A549 (cell line): ENCODE measurements at places on chromosomes 7 and 10.
A peak's percentile ranks its signal among the peaks of the same experiment; 100 is the strongest.

DNA sequence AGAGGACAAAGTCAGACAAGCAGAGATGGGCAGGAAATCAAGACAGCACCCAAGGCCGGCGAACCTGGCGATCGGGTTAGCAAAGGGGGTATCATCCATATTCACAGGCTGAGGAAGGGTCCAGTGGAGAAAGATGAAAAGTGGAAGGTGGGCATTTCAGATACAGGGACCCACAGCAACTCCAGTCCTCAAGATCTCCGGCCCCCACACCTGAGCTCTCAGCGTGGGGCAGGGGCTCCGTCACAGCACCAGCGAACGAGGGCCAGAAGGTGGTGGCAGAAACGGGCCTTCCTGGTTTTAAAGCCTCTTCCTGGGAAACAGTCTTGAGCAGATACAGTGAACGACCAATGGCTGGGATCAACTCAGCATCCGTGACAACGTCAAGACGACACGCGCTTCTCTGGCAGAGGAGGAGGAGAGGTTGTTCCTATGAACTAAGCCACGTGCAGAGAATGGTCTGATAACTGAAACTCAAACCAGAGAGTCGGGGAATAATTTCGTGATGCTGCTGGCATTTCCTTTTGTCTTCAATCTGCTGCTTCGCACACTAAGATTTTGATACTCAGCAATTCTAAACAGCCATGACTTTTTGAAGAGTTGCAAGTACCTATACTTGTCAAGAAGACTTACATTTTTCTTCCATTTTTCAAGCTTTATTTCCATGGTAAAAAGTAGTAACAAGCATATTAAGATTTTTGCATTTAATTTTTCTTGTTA, 219.8 kb downstream of the ZMYND11 start:
- DNase-seq, result no peak

- DNase-seq, result no peak
Observed at GRCh38 chr10:79139124-79139835, 70.5 kb downstream of the ZMIZ1 start.

DNA sequence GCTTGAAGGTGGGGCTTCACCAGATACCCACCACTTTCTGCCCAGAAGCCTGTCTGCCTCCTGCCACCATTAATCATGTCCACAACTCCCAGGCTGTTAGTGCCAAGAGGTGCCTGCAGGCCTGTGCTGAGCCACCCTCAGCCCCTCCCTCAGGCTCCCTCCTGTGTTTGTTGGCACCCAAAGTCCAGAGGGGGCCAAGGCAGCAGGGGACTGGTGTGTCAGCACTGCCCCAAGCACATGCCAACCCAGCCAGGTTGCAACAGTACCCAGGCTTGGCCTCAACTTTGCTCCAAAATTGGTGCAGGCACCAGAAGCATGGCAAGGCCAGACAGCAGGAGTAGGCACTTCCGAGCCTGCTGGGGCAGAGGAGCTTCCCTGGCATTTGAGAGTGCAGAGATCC, 111.3 kb downstream of the HPSE2 start:
- DNase-seq, result no peak

DNA sequence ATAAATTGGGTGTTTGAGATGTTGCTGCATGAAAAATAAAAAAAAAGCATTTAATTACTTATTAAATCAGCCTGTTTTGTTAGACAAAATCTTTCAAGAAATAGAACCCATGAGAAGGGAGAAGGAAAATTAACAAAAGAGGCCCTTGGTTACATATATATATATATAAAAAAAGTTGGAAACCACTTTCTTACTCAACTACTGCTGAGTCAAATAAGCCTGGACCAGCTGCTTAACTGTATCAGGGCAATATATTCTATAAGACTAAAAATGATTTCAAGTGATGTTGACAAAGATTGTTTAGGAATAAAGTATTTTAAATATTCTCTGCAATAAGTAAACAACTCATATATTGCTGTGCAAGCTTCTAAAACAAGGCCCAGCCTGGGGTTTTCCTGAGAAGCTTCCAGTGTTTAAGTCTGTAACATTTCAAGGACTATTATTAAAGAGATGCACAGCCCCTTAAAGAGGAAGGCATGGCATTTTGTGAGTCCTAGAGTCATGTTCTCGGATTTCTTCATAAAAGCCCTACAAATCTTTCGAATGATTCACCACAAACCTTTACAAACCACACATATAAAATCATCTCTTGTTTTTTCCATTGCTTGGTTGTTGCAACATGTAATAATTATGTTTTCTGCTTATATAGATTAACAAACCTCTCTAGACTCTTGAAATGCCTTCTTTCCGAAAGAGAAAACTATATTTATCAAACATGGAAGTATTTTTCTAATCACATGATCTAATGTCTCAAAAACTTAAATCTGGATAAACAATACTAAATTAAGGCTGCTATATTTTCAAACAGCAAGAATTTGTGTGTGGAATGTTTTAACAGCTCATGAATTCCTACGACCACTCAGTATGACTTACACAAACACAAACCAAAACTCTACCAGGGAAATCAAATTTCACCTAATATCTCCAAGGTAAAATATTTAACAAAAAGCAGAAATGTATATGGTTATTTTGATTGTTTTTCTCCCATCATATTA, 14.3 kb downstream of the JAZF1 start:
- DNase-seq, result no peak

DNA sequence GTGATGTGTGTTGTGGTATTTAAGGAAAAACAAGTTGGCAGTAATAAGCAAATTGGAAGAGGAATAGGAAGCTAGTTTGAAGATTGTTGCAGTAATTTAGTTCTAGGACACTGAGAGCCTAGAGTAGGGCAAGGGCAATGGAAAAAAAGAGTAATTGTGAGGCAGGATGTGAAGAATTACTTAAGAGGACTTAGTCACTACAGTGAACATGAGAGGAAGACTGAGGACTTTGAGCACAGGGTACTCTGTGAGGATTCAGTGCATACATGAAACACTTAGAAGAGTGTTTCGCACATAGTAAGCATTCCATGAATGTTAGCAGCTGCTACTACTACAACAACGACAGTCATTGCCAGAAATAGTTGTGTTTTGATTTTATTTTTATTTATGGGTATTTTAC, 30.9 kb upstream of the DKK1 start:
- DNase-seq, result no peak

GRCh38 chr7:48351900-48352299, 180.6 kb downstream of the ABCA13 start:
- no peak for DNase-seq

DNA sequence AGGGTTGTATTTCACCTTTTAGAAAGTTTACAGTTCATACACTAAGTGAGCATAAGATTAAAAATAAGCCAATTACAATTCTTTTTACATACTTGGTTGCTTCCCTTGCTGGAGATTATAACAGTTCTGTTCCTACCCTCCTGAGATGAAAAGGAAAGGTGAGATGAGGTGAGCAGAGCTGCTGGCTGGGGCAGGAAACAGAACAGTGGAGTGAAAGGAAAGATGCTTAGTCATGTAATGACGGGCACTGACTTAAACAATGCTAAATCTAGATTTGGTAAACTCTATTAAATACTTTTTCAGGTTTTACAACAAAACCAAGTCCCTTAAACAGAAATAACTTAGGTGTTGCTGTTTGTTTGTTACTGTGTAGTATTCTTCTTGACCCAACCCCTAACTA, 19.9 kb upstream of the ZEB1 start:
- no peak for DNase-seq

- no peak for DNase-seq
Observed at GRCh38 chr7:123727071-123727837, 21.5 kb downstream of the WASL start.

DNA sequence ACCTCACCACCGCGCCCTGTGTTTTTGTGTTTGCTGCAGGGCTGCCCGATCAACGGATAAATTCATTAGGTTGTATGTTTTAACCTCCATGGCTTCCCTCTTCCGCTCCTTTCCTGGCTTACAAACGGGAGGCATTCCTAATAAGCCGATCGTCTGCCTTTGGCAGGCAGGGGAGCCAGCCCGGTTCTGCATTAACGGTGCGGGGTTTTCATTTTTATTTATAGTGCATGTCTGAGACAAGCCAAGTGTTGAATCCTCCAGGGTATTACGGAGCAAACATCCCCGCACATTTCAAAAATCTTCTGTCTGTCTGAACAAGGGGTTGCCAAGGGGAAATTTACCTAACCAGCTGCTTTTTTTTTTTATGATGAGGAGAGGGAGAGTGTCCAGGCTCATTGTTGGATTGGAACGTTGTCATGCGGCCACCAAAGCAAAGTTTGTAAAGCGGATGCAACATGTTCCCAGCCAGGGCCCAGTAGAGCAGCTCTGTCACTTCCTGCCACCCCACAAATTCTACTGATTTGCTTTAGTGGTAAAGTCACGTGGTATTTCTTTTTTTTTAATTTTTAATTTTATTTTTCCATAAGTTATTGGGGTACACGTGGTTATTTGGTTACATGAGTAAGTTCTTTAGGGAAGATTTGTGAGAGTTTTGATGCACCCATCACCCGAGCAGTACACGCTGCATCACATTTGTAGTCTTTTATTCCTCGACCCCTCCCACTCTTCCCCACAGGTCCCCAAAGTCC, 92.3 kb upstream of the BAIAP2L1 start:
- DNase-seq, result no peak

- no peak for DNase-seq
Observed at GRCh38 chr7:27587429-27587828, 75.3 kb downstream of the HIBADH start.

DNA sequence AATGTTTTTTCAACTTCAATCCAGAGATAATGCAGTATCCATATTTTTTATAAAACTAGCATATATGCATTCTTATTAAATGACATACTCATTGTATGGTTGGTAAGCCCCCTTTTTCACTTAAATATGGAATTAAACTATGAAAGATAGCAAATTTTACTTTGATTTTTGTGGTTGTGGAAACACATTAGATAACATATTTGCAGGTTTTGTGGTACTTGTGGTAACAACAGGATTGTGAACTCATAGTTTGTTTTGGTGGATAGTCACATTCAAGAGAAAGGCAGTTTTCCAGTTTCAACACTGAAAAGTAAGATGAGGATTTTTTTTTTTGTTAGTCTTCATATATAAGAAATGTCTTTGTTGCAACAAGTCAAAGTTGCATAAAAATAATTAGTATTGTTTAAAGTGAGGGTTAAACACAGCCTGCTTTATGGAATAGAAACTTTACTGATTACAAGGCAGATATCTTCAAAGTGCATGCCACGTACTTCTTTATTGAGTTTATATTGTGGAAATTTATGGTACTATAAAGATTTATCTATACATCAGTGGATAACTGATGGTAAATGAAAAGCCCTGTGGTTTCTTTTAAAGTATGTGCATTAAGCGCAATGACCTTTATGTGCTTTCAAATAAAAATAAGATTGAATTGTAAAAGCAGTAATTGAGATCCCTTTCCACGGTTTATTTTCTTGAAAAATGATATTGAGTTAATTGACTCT, 39.7 kb upstream of the SEMA3D start:
- no peak for DNase-seq

DNA sequence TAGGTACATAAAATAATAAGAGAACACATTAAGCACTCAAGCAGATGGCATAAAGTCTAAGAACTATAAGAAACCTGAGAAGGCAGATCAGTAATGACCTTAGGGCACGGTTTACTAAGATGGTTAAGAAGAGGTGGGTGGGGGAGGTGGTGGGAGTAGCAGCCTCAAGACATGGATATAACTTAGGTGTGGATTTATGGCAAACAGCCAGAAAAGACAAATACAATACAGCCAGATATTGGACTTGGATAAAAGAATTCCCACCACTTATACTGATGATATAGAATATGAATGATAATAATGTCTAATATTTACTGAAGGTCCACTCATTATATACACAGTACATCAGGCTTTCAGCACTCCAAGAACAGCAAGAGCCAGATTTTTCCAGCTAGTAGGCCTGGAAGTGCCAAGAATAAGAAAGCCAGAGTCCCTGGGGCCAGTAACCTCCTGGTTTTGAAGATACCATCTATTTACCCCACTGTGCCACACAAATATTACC, 11.9 kb downstream of the DPY19L1 start:
- DNase-seq, result peak; percentile 88

DNA sequence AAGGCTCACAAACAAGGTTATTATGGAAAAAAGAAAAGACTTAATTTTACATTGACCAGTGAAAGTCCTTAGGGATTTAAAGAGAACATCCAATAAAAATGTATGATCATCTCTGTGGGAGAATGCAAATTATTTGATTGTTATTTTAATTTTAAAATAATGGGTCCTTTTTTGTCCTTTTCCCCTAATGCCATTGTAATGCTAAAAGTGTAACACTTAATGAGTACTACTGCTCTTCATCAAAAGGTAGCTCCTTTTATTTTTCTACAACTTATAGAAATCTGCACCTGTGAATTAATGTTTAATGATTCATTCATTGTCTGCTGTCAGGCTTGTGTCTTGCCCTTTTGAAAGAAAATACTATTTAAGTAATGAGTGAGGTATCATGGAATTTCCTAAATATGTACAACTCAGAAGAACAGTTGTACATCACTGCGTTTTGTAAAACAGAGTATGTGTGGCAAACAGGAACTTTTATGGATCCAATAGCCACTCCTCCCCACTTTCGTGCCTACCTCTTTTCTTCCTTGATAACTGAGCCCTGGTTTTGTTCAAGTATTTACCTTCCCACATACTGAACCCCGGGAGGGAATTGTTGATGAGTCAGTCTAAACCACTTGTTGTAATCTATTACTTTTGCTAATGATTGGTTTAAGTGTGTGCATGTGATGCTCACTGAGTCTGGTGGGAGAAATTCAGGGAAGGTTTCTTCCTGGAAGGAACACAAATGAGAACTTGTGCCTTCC, 19.9 kb upstream of the TRUB1 start:
- DNase-seq, result peak; percentile 63

- DNase-seq, result peak; percentile 23
Observed at GRCh38 chr7:149860821-149861727, 12.7 kb upstream of the ATP6V0E2 start.

DNA sequence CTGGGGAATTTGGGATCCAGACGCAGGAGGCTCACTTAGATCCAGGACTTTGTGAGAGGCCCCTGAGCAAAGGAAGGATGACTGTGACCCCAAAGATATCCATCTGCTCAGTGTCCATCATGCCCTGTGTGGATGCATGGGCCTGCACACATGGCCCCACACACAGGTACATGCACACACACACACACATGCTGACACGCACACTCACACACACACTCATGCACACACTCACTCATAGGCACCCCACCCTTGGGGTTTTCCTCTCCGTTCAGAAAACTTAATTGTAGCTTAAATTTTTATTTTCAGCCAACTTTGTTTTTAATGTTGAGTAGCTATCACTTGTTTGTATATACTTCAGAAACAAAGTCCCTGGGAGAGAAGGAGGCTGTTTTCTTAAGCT, 93.6 kb upstream of the PPIF start:
- no peak for DNase-seq
